PC-3 (cell line): ENCODE measurements at places on chromosomes 16 and 17.

GRCh38 chr17:41013606-41014005, 4.7 kb upstream of the KRTAP3-1 start:
- H3K36me3 ChIP-seq, result no peaks in the 10 kb centered on the region
- H3K4me3 ChIP-seq, result no peak overlapping the region
- H3K27ac ChIP-seq, result peak overlapping the region; percentile 79
- no peaks in the 10 kb centered on the region for H3K27me3 ChIP-seq
- no peak for DNase-seq

DNA sequence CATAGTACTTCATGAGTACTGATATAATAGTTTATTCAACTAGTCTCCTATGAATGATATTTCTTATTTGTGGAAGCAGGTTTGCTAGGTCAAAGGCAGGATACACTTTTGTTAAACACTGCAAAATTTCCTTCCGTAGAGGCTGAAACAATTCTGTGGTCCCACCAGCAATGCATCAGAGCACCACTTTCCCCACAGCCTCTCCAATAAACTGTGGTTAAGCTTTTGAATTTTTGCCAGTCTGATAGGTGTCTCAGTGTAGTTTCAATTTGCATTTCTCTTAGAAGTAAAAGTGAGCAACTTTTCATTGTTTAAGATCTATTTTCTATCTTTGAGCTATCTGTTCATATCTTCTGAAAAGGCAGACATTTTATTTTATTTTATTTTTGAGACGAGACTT, 36.4 kb upstream of the CORO6 start:
- DNase-seq, result no peak
- H3K36me3 ChIP-seq, result no peaks in the 10 kb centered on the region
- no peaks in the 10 kb centered on the region for H3K27me3 ChIP-seq
- H3K4me1 ChIP-seq, result peaks cover 12% of the 10 kb centered on the region

GRCh38 chr16:55294129-55294528, 29.9 kb upstream of the IRX6 start:
- DNase-seq, result peak; percentile 1
- no peak overlapping the region for H3K4me3 ChIP-seq
- H3K27me3 ChIP-seq, result no peaks in the 10 kb centered on the region
- no peaks in the 10 kb centered on the region for H3K36me3 ChIP-seq

DNA sequence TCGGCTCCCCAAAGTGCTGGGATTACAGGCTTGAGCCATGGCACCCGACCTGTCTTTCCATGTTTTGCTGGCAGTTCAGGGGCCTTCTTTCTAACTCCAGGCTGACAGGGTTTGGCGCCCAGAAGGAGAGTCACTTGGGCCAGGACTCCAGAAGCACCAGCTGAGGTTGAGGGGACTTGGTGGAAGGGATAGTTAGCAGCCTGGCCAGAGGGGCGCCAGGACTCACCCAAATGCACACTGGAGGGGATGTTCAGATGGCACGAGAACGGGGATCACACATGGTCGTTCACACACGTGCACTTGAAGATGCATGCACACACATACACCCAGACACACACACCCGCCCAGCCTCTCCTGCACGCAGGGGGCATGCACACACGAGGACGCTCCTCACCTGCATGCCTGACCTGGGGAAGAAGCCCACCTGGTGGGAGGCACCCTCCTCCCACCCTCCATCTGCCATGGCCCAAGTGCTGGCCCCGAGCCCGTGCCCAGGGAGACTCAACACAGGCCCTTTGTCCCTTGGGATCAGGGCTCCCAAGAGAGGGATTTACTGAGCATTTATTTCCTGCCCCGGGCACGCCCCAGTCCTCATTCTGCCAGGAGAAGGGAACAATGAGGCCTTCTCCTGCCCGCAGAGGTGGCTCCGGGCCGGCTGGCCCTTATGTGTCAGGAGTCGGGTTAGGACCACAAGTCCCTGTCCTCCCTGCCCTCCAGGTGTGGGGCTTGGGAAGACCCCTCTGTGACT, 2.3 kb upstream of the PRSS21 start:
- H3K4me1 ChIP-seq, result no peaks in the 10 kb centered on the region
- no peak overlapping the region for H3K27ac ChIP-seq
- no peaks in the 10 kb centered on the region for H3K27me3 ChIP-seq
- no peak overlapping the region for H3K4me3 ChIP-seq

- no peak overlapping the region for H3K4me3 ChIP-seq
- no peaks in the 10 kb centered on the region for H3K4me1 ChIP-seq
- DNase-seq, result no peak
- H3K27me3 ChIP-seq, result 0 out of 2 replicates have a peak, but pooled peaks cover 3% of the 10 kb centered on the region
These were observed 4.8 kb upstream of the CCL3 start for GRCh38 chr17:36094746-36095145.

DNA sequence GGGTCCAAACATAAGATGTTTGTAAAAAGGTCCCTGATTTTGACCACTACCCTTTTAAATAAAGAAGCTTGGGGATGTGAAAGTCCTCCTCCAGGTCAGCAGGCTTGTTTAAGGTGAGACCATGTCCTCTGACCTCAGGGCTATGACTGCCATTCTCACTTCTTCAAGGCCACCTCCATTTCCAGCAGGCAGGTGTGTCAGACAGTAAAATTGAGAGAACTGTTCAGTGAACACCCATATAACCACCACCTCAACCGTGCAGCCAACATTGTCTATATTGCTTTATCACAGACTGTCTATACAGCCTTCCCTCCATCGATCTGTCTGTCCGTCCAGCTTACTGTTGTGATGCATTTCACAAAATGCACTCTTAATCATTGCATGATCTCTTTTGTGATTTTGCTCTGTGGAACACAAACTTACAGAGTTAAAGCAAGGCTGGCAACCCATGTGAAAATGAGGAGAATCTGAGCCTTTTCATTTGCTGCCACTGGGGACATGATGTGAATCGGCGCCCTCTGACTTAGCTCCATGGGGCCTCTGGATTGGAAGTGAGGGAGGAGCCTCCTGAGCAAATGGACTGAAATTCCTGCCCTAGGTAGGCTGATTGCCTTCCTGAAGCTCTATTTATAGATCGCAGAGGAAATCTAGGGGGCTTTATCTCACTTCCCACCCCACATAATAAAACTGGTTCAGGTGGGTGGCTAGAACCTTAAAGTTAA, 53.8 kb downstream of the ZNRF1 start:
- H3K27ac ChIP-seq, result no peak overlapping the region
- no peak overlapping the region for H3K4me3 ChIP-seq
- H3K36me3 ChIP-seq, result no peaks in the 10 kb centered on the region

DNA sequence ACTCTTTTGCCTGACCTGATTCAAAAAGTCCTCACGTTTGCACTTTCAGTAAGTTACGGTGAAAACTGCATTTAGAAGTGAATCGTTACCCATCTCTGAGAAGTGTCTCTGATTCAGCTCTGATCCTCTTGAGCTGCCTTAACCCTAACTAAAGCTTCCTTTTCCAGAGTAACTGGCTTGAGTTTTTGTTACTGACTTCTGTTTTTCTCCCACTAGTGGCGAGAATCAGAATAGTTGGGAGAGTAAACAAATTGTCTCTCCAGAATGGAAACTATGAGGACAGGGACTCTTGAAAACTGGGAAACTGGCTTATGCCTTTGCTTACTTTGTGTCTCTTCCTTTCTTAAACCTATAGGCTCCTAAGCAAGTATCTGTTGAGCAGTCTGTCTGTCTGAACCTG, 31.3 kb upstream of the KPNB1 start:
- peak; percentile 61 for DNase-seq
- H3K27ac ChIP-seq, result no peak overlapping the region
- peaks cover 60% of the 10 kb centered on the region for H3K36me3 ChIP-seq
- peaks cover 27% of the 10 kb centered on the region for H3K4me1 ChIP-seq
- no peaks in the 10 kb centered on the region for H3K27me3 ChIP-seq
- no peak overlapping the region for H3K4me3 ChIP-seq

DNA sequence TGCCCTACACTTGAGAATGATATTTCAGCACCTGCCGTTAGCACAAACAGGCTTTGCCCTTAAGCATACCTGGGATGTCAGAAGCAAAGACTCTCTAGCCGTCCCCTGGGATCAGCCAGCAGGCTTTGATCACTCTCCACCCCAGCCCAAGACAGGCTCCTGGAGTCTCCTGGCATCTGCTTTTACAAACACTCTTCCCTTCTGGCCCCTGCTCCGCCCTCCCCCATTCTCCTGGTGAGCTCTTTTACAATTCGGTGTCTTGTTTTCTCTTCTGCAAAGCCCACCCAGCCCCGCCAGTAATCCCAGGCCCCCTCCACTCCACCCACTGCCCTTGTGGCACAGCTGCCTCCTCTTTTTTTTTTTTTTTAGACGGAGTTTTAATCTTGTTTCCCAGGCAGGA, 50.4 kb downstream of the KATNIP start:
- DNase-seq, result no peak
- no peaks in the 10 kb centered on the region for H3K27me3 ChIP-seq
- no peaks in the 10 kb centered on the region for H3K36me3 ChIP-seq

GRCh38 chr17:38967290-38967738, at the start of gene FBXO47:
FBXO47 (minus strand) TSS chr17:38967403; CDS start chr17:38963025, 4,378 bp downstream.
- DNase-seq, result no peak
- H3K4me3 ChIP-seq, result no peak within 1 kb of the TSS
- no peaks in the 10 kb centered on the region for H3K4me1 ChIP-seq
- no peaks in the 10 kb centered on the region for H3K27me3 ChIP-seq
- H3K27ac ChIP-seq, result no peak within 1 kb of the TSS
- H3K36me3 ChIP-seq, result no peaks in the 10 kb centered on the region

DNA sequence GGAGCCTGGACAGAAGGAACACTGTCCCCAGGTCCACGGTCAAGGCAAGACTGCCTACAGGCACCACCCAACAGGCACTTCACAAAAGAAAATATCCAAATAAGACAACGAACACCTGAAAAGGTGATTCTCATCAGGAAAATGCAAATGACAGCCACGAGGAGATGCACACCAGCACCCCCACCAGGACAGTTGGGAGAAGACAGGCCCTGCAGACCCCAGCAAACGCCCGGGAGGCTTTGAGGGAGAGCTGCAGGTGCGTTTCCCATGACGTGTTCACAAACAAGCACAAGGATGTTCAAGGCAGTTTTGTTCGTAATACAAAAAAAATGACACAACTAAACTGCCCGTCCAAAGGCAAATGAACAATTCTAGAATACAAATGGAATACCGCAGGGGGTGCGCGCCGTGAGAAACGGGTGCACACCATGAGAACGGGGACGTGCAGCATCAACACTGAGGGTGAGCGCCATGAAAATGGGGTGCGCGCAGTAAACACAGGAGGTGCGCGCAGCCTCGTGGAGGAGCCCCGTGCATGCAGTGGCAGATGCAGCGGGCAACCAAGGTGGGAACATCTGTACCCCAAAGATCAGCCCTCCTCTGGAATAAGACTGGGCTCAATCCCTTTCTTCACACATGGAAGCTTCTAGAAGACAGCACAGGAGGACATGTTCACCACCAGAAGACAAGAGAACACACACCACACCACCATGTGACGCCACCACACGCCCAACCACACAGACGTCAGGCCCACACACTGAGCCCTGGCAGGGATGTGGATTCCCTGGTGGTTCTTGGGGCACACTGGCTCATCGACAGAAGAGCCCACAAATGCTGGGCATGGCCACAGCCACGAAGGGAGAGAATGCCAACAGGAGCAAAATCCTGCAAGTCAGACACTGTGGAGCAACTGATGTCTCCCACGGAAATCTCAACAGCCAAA, 91.2 kb downstream of the ZNF778 start:
- no peaks in the 10 kb centered on the region for H3K4me1 ChIP-seq
- no peaks in the 10 kb centered on the region for H3K27me3 ChIP-seq
- peaks cover 15% of the 10 kb centered on the region; the same call in 1 of the 2 replicates for H3K36me3 ChIP-seq
- no peak for DNase-seq
- H3K27ac ChIP-seq, result no peak overlapping the region

GRCh38 chr17:14080847-14081251, 11.5 kb downstream of the COX10 start:
- no peak overlapping the region for H3K4me3 ChIP-seq
- H3K27ac ChIP-seq, result no peak overlapping the region
- H3K27me3 ChIP-seq, result no peaks in the 10 kb centered on the region
- no peak for DNase-seq
- H3K36me3 ChIP-seq, result peaks cover 22% of the 10 kb centered on the region; the same call in 1 of the 2 replicates
- no peaks in the 10 kb centered on the region for H3K4me1 ChIP-seq

DNA sequence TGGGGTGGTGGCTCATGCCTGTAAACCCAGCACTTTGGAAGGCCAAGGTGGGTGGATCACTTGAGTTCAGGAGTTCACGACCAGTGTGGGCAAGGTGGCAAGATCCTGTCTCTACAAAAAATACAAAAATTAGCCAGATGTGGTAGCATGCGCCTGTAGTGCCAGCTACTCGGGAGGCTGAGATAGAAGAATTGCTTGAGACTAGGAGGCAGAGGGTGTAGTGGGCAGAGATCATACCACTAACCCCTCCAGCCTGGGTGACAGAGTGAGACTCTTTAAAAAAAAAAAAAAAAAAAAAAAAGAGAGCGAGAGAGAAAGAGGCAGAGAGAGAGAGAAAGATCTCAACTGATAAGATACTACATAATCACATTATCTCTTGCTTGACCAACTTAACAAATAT, 45.9 kb downstream of the KANSL1 start:
- no peak overlapping the region for H3K27ac ChIP-seq
- no peaks in the 10 kb centered on the region for H3K4me1 ChIP-seq

DNA sequence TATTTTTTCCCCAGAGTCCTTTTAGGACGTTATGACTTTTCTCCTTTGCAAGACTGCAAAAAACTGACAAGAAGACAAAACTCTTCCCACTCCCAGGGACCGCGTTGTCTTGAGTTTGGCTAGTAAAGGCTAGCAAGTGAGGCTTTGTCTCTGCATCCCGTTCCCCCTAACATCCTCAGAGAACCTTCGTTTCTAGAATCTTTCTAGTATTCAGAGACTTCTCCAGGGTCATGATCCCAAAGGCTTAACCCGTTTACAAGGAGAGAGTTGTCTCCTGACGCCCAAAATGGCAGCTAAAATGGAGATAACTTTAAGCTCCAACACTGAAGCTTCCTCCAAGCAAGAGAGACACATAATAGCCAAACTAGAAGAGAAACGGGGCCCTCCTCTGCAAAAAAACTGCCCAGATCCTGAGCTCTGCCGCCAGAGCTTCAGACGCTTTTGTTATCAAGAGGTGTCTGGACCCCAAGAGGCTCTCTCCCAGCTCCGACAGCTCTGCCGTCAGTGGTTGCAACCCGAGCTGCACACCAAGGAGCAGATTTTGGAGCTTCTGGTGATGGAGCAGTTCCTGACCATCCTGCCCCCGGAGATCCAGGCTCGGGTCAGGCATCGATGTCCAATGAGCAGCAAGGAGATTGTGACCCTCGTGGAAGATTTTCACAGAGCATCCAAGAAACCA, 843 bp downstream of the ZNF174 start:
- H3K36me3 ChIP-seq, result peaks cover 47% of the 10 kb centered on the region
- no peaks in the 10 kb centered on the region for H3K27me3 ChIP-seq
- no peaks in the 10 kb centered on the region for H3K4me1 ChIP-seq
- peak; percentile 7 for DNase-seq
- no peak overlapping the region for H3K27ac ChIP-seq

GRCh38 chr17:64270885-64271284, 7.8 kb upstream of the TEX2 start:
- H3K27me3 ChIP-seq, result no peaks in the 10 kb centered on the region
- no peak for DNase-seq
- H3K36me3 ChIP-seq, result no peaks in the 10 kb centered on the region
- H3K4me3 ChIP-seq, result no peak overlapping the region
